SK-MEL-5 (cell line): ENCODE measurements at places on chromosomes 5 and 9. TPM values are rescaled to one million over a fixed set of nuclear protein-coding genes. Genes with fewer than 3 reads are reported as not detected.

DNA sequence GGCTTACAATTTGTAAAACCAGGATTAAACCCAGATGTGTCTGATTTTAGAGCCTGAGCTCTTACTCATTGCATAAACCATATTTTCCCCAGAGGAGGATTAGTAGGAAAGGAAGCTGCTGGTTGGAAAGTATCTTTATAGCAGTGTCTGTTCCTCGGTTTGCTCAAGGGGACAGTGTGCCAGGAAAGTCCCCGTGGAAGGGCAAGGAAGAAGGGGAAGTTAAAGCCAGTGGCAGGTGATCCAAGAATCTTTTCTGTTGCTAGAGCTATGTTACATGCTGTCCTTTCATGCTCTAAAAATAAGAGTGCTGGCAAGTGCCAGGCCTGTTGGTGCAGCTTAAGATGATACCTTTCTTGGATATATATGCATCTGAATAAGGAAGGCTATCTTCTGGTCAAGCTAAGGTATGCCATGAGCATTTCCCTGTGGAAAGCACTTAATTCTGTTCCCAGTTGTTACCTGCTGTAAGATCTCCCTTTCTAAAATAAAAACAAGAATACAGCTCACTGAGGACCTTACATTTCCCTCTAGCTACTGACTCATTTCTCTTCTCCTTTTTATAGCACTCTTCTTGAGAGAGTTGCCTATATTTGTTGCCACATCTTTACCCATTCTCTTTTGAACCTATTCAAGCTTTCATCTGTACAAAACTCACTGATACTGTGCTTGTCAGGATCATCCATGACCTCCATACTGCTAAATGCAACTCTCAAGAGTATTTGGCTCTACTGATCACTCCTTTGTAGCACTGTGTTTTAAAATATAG lies 8.0 kb downstream of the PDCD1LG2 start:
- DNase-seq = no peak

DNA sequence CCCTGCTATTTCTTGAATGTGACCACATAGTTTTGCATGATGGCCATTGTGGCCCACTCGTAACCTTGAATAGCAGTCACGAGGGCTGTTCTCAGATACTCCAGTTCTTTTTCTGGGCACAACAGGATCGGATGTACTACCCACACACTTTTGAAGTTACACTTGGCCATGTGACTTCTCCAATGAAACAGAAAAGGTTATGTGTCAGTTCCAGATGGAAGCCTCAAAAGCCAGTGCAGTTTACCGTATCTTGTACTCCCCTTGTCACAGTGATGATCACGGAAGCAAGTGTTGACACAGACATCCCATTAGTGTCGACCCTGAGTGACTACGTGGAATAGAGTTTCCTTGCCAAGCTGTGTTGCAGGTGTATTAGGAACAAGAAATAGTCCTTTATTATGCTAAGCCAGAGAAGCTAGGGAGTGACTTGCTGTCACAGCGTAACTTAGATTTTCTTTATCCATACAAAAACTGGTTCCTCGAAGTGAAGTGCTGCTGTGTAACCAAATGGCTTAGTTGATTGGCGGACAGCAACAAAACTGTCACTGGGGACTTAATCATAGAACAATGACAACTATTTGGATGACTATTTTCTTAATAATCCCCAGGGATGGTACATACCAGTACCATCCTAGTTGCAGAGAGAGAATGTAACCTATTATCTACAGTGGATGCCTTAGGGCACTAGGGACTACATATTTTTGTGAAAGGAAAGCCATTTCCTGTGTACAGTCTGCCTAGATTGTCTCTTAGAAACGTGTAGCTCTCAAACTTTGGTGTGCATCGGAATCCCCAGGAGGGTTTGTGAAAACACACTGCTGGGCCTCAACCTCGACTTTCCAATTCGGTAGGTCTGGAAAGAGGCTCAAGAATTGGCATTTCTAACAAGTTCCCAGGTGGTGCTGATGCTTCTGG lies 90.1 kb upstream of the DMRT1 start:
- DNase-seq = peak; percentile 66

The IFNK gene
- not detected in 2 replicates for total RNA-seq

The DBH gene
- not detected in 2 replicates for total RNA-seq

DNA sequence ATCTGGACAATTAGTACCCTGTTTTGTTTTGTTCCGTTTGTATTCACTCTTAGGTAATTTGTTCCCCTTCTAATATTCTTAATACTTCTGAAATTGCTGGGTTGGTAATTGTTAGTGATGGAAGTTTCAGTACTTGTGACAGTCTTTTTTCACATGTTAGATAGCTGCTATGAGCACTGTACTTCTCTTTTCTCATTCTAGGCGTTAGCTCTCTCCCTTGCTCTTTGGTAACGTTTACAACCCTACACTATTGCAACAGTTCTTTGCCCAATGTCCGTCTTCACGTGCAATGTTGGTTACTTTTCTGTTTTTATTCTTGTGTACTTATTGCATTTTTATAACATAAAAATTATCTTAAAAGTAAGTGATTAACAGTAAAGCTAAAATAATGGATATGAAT lies 1509.0 kb downstream of the MAT2B start:
- DNase-seq = no peak

The BHMT gene
- not detected in 2 replicates for total RNA-seq

GRCh38 chr5:167699432-167699831 lies 592.0 kb upstream of the WWC1 start:
- peak; percentile 20 for DNase-seq

DNA sequence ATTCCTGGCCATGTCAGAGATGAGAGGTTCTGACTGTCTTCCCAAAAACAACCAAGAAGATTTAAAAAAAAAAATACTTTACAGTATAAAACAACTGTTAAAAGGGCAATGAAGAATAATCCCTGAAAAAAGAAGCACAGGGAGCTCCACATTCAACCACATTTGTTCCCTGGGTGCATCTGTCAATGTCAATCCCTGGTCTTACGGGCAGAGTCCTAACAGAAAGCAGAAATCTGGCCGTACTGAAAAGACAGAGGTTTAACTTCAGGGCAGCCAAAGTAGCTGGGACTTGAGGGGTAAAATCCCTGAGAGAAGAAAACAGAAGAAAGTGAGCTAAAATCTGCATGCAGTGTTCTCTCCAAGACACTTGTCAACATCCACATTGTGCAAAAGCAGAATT lies 76.6 kb downstream of the RICTOR start:
- no peak for DNase-seq

- no peak for DNase-seq
Observed at GRCh38 chr9:124366476-124367220, 48.6 kb downstream of the PSMB7 start.
